ENCODE measurements at places on chromosomes 13 and 19.

GRCh38 chr13:114002009-114002544 is 28.2 kb upstream of the C13orf46 start:
- no peak for DNase-seq

DNA sequence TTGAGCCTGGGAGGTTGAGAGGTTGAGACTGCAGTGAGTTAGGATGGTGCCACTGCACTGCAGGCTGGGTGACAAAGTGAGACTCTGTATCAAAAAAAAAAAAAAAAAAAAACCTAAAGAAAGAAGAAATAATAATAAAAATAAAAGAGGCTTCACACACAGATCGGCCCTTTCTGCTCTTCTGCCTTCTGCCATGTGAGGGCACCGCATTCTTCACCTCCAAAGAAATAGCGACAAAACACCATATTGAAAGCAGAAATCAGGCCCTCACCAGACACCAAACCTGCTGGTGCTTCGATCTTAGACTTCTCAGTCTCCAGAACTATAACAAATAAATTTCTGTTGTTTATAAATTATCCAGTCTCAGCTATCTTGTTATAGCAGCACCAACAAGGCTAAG is 3.0 kb downstream of the ZNF649 start:
- no peak for DNase-seq

DNA sequence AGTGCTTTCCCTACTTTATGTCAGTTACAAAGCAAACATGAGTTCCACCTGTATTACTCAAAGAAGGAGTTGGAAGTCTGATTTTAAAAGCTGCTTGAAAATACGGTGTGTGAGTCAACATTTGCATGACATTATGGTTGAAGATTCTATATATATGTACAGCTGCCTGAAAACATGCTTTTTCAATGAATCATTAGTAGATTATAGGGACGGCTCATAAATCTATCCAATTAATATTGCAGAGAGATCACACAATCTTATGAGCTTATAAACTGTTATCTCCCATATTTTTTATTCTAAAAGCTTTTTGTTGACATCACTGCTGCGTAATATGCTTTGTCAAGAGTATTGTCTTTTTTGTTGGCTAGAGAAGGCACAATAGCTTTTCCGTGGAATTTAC is 873.8 kb downstream of the SLITRK6 start:
- no peak for DNase-seq

- DNase-seq, result peak; percentile 84
These were observed 564 bp downstream of the SPART start for GRCh38 chr13:36345438-36346221.

DNA sequence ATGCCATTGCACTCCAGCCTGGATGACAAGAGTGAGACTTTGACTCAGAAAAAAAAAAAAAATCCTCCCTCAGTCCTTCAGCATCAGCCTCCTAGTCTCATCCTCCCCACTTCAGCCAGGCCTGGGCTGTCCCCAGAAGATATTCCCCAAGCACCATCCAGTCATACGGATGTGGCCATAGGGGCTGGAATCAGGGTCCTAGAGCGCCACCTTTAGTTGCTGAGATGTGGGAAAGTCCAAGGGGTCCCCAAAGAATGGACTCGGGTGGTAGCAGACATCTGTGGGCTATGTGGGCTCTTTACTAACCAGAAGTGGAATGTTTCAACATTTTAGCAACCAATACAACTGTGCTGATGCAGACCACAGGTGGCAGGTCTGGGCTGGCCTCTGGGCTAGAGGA is 3.1 kb upstream of the TYROBP start:
- DNase-seq, result no peak

DNA sequence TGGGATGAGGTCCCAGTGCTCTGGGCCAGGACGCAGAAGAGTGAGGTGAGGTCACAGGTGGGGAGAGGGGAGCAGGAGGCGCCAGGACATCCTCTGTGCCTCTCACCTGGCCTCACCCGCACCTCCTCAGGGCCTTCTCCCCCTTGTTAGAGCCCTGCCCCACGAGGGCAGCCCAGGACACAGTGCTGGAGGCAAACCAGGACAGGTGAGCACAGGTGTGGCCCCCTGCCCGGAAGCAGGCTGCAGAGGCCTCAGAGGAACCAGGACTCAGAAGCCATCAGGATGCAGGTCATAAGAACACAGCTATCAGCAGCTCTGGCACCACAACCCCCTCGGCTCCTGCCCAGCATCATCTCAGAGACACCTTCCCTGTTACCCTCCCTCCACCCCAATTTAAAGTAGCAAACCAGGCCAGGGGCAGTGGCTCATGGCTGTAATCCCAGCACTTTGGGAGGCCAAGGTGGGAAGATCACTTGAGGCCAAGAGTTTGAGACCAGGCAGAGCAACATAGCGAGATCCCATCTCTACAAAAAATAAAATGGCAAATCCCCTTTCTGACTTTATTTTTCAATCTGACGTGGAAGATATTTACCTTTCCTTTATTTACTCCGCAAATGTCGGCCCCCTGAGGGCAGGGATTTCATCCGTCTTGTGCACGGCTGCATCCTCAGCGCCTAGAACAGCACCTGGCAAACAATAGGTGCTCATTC is at the start of gene CEACAM16:
CEACAM16 (plus strand) TSS at position 660 of the 710 bp plus-strand sequence. CDS start 2,306 bp downstream, outside the sequence.
- no peak for DNase-seq

GRCh38 chr19:39430675-39431593 is 4.8 kb downstream of the RPS16 start:
- no peak for DNase-seq

- no peak for DNase-seq
These were observed 12.2 kb upstream of the SELENOW start for GRCh38 chr19:47766359-47766620.

GRCh38 chr19:29810504-29810871 is 1.3 kb upstream of the CCNE1 start:
- DNase-seq, result no peak

- peak; percentile 88 for DNase-seq
These were observed 4.6 kb downstream of the SAFB start for GRCh38 chr19:5627395-5627904.

- no peak for DNase-seq
These were observed 69.4 kb downstream of the CYSLTR2 start for GRCh38 chr13:48723168-48723567.

GRCh38 chr13:75305059-75305458 is 176.9 kb downstream of the TBC1D4 start:
- no peak for DNase-seq

- no peak for DNase-seq
These were observed 19.9 kb upstream of the GGACT start for GRCh38 chr13:100608489-100608888.

- DNase-seq, result no peak
These were observed 99.7 kb downstream of the ENOX1 start for GRCh38 chr13:43687038-43687437.

DNA sequence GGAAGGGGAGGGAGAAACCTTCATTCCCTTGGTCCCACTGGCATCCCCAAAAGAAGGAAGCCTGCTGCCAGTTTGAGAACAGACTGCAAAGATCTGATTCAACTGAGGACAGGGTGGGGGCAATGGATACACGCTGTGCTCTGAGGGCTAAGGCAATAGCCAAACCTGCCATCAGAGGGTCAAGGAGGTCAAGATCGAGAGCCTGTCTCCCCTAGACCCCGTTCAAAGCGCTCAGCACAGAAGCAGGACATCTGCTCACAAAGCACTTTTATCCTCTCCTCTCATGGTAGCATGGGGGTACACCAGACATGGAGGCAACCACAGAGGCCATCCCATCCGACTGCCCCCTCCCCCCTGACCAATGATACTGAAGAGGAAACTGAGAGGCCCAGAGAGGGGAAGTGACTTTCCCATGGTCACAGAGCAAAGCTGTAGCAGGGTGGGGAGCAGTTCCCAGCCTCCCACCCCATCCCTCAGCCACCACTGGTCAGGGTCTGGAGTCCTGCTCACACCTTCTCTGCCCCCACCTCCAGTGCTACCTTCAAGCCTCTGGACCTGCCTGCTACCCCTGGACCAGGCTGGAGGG is 11.1 kb downstream of the POU2F2 start:
- DNase-seq, result no peak

DNA sequence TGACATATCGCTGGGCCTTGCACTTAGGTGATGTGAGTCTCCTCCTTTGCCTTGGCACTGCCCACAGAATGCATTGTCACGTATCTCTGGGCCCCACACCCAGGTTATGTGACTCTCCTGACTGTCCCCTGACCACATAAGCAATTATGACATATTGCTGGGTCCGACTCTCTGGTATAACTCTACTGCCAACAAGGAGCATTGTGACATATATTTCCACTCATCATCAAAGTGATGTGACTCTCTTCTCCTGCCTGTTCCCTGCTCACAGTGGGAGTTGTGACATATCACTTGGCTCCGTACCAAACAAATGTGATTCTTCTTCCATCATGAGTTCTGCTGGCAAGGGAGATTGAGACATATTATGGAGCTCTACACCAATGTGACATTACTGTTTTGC is 15.4 kb upstream of the ZNF681 start:
- DNase-seq, result no peak
